ENCODE measurements at places on chromosomes 2 and 18.

DNA sequence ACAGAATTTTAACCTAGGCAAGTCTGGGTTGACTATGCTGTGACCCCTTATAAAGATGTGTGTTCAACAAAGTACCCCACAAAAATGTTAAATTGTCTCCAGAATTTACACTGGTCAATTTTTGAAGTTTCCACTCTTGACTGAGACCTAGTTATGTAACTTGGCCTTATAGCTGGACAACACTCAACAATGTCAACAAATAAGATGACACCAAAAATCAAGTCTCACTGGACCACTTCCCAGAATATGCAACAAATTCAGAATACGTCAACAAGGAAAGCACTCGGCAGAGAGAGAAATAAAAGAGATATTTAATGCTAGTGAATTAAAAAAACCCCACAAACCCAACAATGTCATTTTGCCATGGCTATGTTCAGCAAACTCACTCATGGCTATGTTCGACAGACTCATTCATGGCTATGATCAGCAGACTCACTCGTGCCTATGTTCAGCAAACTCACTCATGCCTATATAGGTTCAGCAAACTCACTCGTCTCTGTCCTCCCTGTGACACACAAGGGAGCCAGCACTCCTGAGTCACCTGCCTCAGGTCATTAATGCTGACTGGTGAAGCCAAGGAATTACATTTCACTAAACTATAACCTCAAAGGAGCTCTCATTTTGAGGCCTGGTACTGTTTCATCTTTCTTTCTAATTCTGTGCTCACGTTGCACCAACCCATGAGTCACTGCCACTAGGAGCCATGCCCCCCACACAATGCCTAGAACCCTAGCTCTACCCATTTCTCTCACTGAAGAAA is 72.7 kb downstream of the PTPN2 start:
- no peak for DNase-seq

DNA sequence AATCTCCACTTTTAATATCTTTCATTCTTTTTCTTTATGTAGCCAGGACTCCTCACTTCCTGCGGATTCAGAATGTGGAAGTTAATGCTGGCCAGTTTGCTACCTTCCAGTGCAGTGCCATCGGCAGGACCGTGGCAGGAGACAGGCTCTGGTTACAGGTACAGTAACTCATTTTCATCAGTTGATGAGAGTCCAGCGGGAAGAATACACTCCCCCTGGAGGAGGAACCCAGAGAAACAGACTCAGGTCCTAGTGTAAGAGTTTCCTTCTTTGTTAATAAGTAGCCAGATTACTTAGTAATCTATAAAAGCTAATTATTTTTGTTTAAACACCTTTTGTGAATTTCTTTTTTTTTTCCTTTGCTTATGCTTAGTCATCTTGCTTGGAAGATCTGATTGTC is 359.4 kb downstream of the PTPRM start:
- no peak for DNase-seq

DNA sequence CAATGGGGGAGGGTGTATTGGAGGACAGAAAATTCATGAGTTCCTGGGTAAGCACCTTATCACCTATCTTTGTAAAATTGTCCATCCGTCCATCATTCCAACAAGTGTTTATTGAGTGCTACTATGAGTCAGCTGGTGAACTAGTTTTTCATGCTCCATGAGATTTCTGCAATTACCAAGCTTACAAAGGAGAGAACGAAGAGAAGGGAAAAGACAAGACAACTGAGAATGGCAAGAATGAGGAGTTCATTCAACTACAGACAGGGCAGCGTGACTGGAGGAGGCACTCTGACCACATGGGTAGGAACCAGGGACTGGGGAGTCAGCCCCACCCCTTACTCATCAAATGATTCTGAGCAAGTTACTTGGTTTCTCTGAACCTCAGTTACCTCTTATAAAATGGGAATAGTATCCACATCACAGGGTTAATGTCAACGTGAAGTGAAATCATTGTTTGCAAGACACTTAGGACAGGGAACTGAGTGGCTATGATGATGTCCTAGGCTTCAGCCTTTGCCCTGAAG is 18.6 kb upstream of the TXNDC2 start:
- no peak for DNase-seq

GRCh38 chr2:4053769-4054493 is 350.6 kb downstream of the DCDC2C start:
- DNase-seq = no peak

DNA sequence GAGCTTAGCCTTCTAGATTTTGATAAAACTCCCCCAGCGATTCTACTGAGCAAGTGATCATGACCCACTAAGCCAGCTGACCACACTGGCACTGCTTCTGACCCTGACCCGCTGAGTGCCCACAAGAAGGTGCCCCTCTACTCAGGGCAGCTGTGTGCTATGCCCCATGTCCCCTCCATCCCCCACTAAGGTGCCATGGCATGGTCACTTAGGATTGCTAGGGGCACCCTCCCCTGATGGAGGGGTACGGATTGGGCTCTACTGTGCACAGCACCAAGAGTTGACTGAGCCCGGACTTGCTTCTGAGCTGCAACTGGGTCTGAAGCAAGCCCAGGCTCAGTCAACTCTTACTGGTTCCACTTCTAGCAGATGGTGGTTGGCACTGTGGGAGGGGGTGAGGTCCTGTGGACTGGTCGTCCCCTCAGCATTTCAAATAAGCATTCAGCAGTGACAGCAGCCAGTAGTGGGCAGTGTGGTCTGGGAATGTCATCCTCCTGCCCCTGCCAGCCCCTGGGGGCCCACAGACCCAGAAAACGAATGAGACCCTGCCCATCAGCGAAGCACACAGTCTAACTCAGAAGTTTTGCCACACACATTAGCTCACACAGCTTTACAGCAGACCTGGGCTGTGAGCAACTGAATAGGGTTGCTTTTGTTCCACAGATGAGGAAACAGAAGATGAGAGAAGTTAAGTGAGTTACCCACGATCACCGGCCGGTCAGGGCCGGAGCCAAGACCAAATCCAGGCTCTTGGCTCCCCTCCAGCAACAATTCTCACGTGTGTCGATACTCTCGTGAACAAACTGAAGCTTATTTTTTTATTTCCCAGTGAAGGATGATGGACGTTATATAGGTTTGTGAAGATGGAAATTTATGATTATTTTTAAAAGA is 52.1 kb upstream of the FOSL2 start:
- DNase-seq = no peak

GRCh38 chr18:5295231-5295920 is at the start of gene ZBTB14:
ZBTB14 (minus strand) TSS chr18:5295726; CDS start chr18:5293246, 2,480 bp downstream.
- no peak for DNase-seq

DNA sequence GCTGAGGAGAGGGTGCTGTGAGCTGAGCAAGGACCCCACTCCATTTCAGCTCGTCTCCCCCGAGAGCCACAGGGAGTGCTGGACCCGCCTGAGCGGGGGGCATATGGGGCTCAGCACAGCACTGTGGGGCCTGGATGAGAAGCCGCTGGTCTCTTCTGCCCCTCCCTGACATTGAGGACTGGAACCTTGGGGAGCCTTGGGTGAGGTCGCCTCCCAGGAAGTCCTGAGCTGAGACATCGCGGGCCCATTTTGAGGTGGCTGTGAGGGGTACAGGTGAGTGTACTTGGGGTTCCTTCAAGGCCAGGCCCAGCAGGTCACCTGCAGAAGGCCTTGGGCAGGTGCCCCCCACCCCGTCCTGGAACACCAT is 3.1 kb upstream of the AQP12A start:
- no peak for DNase-seq

DNA sequence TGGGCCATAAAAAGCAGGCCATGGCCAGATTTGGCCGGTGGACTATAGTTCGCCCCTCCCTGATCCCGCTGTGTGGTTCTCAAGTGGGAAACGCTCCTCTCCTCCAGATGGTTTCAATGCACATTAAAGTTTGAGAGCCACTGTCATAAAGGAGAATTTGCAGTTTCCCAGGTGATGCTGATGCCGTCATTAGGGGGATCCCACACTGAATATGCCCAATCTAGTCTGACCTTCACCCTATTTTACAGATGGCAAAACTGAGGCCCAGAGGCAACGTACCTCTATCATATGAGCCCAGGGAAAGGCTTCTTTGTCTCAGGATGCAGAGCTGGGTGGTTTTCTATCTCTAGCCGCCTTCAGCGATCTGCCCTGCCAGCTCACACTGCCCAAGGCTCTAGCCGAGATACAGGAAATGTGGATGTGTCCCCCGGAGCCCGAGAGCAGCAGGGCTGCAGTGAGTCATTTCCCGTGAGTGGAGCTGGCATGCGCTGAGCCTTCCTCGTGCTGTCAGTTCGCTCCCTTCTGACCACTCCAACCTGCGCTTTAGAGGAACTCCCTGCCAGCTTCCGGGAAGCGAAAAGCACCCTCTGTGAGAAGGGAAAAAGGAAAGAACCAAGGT is 116.2 kb downstream of the SMAD7 start:
- DNase-seq = peak; percentile 49

GRCh38 chr2:170823898-170824215 is 7.2 kb downstream of the GAD1 start:
- no peak for DNase-seq

- DNase-seq = no peak
These were observed 7.4 kb downstream of the DYSF start for GRCh38 chr2:71460595-71461303.

- peak; percentile 39 for DNase-seq
These were observed 815 bp downstream of the CNDP1 start for GRCh38 chr18:74534981-74535649.

DNA sequence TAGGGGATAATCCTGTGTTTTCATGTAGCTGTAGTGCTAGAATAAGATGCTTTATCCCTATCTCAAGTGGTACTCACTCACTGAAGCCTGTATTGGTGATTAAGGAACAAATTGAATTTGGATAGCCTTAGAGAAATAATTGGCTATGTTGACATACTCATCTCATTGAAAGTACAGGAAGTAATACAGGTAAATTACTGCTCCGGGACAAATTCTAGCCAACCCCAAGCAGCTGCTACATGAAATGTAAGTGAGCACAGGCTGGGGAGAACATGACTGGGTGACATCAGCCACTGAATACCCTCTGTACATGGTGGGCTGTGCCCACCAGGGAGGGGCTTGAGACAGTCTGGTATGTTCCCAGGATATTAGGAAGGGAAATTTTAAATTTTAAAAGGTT is 188.4 kb upstream of the RASGRP3 start:
- no peak for DNase-seq

DNA sequence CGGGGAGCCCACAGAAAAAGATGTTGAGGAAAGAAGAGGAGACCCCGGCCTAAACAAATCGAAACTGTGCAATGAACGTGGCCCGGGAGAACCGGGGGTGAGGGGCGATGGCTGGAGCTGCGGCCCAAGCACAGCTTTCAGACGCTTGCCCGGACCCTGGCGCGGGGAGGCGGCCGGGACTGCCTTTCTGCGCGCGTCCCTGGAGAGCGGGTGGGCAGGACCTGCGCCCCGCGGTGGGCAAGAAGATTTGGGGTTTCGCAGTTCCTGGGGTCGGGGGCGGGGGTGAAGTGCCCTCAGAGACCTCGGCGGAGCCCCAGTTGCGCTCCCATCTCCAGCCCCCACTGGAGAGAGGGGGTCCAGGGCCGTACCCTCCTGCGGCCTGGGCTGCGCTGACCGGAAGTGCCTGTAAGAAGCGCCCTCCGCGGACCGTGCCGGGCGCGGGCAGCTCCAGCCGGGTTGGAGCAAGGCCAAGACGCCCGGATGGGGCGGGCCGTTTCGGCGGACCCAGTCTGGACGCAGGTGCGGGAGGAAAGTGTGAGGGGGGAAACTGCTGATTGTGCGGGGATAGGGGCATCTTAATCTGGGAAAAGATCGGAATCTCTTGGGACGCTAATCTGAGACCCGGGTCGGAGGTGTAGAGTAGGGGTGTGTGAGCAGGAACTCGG is 11.6 kb downstream of the EN1 start:
- no peak for DNase-seq

DNA sequence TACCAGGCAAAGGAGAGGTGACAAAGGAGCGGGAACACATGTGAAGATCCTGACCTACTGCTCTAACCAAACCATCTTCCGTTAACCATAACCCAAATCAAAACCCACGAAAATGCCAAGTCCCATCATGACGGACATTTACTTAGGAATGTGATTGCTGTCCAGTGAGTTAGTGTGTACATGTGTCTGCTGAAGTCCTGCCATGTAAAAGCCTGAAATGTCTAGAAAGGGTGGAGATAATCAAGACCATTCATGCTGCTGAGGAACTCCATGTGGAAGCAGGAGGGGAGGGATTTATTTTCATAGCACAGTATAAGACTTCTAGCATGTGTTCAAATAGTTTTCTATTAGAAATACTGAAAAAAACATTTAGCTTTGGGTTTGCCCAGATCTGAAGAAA is 137.0 kb upstream of the BOD1L2 start:
- no peak for DNase-seq

- DNase-seq = no peak
These were observed 13.9 kb upstream of the ASAP2 start for GRCh38 chr2:9192712-9193111.

GRCh38 chr2:1886405-1886992 is 142.2 kb upstream of the PXDN start:
- peak; percentile 3 for DNase-seq
